ENCODE measurements at places on chromosomes 7 and 10. TPM values are rescaled to one million over a fixed set of nuclear protein-coding genes. Genes with fewer than 3 reads are reported as not detected.

The SPDYE2B gene
- total RNA-seq: not detected

The CPED1 gene
- not detected for total RNA-seq

The NME8 gene
- total RNA-seq: not detected

The TMEM236 gene
- 0.65 TPM for total RNA-seq

The CYP3A7 gene
- not detected for total RNA-seq

The TUBAL3 gene
- total RNA-seq: not detected

The TSPAN13 gene
- 1.1 TPM for total RNA-seq

The CTAGE4 gene
- total RNA-seq: 1.5 TPM
